ENCODE measurements at places on chromosomes 16 and 17.

GRCh38 chr16:87085441-87085840, 231.8 kb downstream of the C16orf95 start:
- no peak for DNase-seq

- DNase-seq: no peak
Measured at GRCh38 chr17:48726916-48727286, 1.6 kb downstream of the HOXB13 start.

DNA sequence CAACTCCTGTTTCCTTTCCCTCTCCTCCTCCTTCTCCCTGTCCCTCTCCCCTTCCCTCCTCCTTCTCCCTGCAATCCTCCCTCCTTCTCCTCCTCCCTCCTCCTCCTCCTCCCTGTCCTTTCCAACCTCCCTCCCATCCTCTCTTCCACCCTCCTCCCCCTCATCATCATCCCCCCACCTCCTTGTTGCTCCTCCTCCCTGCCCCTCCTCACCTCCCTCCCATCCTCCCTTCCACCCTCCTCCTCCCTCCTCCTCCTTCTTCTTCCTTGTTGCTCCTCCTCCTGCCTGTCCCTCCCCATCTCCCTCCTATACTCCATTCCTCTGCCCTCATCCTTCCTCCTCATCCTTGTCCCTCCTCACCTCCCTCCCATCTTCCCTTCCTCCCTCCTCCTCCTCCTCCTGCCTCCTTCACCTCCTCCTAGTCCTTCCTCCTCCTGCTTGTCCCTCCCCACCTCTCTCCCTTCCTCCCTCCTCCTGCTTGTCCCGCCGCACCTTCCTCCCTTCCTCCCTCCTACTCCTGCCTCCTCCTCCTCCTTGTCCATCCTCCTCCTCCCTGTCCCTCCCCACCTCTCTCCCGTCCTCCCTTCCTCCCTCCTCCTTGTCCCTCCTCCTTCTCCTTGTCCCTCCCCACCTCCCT, 222.5 kb downstream of the IRF8 start:
- no peak for DNase-seq

DNA sequence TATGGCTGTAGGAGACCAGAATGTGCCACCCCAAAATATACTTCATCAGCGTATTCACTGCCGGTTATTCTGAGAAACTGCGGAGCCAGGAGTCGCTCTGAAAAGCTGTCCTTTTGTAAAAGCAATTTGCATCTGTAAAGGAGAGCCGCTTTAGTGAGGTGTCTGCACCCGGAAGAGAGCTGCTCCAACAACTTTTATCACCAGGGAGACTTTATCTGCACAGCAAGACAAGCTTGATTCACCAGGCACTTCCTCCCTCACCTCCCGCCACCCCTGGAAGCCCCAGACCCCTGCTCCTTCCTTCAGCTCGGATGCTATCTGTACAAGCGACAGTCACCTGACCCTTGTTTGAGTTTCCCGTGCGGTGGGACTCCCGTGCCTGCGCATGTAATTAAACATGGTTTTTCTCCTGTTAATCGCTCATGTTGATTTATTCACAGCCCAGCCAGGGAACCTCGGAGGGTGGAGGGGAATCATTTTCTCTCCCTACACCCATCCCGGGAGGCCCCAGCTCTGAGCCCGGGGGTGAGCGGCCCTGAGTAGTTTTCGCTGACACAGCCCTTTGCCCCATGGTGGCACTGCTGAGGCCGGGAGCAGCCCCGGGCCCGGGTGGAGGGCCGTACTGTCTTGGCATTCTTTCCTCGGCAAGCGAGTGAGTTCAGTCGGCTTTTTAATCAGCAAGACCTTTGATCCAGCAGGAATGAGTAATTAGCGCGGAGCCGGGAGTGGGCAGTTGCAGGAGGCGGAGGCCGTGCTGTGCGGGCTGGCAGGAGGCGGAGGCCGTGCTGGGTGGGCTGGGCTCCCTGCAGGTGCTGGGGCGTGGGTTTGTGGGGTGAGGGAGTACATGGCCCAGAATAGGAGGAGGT, 222.7 kb upstream of the CIBAR2 start:
- no peak for DNase-seq

DNA sequence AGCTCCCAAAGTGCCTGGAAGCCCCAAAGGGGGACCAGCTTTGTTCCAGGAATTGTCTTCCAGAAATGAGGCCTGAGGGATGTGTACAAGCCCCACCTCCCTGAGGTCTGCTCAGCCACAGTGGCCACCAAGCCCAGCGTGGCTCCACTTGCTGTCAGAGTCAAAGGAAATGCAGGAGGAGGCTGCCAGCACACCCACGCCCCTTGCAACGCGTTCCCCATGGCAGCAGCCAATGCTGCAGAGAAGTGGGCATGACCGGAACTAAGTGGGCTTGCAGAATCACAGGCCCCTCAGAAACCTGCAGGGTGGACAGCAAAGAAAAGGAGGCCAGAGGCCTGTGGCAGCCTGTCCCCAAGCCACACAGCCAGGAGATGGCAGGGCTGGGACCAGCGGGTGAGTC, 320.8 kb downstream of the FOXL1 start:
- DNase-seq: no peak

GRCh38 chr16:11658896-11659708, 9.2 kb upstream of the SNN start:
- DNase-seq: no peak

DNA sequence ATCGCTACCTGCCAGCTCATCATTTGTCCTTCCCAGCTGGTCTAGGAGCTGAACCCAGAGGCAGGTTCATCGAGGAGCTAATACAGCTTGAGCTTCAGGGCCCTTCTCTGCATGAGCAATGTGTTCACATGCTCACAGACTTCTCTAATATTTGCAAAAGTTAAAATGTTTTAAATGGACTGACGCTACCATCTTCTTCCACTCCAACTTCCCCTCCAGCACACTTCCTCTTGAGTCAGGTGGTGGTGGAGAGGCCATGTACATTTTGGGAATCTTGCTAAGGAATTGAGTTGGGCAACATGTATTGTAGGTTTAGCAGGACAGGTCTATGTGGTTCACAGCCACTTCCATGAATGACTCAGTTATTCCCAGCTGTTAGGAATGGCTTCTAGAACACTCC, 21.6 kb upstream of the RHOT1 start:
- DNase-seq: no peak

DNA sequence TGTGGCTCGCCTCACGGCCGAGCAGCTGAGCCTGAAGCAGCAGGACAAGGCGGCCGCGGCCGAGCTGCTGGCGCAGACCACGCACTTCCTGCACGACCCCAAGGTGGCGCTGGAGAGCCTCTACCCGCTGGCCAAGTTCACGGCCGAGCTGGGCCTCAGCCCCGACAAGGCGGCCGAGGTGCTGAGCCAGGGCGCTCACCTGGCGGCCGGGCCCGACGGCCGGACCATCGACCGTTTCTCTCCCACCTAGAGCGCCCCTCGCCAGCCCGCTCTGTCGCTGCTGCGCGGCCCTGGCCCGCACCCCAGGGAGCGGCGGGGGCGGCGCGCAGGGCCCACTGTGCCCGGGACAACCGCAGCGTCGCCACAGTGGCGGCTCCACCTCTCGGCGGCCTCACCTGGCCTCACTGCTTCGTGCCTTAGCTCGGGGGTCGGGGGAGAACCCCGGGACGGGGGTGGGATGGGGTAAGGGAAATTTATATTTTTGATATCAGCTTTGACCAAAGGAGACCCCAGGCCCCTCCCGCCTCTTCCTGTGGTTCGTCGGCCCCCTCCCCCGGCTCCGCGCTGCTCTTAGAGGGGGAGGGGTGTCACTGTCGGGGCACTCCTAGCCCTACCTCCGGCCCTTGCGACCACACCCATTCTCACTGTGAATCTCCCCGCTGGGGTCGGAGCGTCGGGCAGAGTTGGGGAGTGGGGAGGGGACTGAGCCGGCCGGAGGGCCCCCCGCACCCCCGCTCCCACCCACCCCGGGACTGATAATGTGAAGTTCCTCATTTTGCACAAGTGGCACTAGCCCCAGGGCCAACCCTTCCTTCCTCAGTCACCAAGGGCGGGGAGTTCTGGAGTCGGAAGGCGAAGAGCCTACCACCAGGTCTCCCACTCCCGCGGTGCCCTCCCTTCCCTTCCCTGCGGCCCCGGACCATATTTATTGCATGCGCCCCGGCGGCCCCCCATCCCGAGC, 4.0 kb downstream of the HIC1 start:
- no peak for DNase-seq

DNA sequence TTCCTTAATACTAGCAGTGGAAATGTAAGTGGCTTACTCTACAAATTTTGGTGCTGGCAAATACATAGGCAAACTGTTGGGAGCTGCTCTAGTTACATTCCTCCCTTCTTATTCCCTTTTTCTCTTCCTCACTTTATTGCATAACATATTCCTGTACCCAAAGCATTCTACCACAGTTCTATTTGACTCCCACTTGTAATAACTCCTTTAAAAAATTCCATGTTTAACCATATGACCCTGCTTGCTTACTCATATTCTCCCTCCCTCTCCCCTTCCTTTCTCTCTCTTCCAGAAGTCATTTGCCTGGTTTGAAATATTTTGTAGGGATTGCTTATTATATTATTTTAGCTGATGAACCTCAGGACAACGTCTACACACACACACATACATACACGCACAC, 22.7 kb downstream of the NQO1 start:
- no peak for DNase-seq

DNA sequence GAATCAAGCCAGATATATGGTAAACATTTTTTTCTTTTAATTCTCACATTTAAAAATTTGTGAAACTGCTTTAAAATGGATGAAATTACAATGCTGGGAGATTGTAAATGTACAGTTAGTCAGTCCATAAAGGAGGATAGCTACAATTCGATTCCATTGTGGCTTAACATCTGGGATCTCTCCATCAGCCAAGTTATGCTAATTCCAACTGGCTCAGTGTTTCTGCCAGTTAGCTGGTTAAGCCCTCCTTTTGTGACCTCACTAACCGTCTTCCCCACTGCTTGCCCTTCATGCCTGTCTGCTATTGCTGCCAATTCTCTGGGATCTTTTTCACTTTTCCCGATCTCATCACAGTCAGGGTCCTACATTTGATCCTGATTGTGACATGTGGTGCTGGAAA, 1347.6 kb downstream of the CDH11 start:
- DNase-seq: no peak

GRCh38 chr17:36869856-36870719, 67.2 kb upstream of the LHX1 start:
- DNase-seq: no peak

DNA sequence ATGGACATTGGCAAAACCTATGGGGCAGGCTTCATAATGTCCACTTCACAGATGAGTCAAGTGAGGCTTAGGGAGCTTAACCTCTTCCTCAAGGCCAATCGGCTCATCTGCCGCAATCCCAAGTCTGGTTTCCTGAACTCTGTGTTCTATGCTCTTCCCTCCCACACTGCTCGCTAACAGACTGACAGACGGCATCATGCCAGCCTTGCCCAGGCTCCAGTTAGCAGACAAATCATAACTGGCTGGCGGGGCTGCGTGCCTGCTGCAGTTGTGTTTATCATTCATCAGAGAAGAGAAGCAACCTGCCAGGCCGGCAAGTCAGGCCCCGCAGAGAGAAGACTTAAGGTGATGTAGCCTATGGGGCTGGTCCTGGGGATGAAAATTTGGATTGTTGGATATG, 216.2 kb upstream of the ASIC2 start:
- no peak for DNase-seq

GRCh38 chr17:57739402-57740234, 5.5 kb downstream of the CCDC182 start:
- peak; percentile 31 for DNase-seq

DNA sequence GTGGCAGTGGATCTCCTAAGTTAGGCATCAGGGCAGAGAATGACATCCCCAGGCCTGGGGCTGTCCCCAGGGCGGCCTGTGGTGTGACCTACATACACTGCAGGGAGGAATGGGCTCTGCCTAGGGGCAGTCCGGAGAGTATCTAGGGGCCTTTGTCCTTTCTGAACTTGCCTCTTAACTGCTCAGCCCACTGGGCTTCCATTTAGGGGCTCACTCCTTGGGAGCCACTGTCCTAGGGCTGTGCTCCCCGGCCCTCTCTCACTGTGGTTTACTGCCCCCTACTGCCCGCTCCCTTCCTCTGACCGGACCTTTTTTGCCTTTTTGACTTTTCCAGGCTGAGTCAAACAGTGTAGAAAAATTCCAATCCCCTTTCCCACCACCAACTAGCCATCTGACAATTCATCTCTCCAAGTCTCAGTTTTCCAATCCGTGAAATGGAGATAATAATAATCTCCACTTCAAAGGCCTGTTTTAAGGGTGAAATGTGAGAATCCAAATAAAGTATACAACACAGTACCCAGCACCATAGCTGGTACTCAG, 66.8 kb downstream of the DNAH3 start:
- DNase-seq: peak; percentile 37

DNA sequence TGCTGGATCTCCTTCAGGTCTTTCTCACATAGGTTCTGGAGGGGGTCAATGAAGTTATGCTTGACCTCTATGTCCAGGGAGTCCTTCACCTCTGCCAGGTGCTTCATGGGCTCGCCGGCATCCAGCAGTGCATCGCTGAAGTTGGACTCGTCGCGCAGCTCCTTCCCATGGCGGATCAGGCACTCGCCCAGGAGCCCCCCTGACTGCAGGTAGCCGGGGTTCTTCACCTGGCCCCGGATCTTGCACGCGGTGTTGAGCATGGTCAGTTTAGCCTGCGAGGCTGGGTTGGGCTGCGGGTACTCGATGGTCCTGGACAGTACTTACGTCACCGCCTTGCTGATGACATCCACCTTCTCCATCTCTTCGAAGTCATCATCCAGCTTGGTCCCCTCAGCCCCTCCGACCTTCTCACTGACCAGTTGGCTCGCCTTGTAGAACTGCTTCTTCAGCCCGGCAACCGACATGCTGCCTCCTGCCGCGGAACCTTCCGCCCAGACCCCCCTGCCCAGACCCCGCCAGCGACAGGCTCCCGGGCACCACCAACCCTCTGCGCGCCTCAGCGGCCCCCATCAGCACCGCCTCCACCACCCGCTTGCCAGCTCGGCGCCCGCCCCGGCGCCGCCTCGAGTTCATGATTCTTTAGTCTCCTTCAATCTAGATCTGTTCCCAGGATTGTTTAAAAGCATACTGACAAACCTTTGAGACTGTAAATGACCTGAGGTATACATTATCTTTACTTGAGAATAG, 99.8 kb downstream of the KPNA2 start:
- no peak for DNase-seq

GRCh38 chr17:46046957-46047356, 47.9 kb downstream of the STH start:
- no peak for DNase-seq

GRCh38 chr17:13931800-13932460, 137.4 kb upstream of the COX10 start:
- no peak for DNase-seq

- DNase-seq: no peak
Measured at GRCh38 chr16:67593288-67593687, 31.0 kb downstream of the CTCF start.

GRCh38 chr16:15847611-15848175, 9.1 kb downstream of the MYH11 start:
- no peak for DNase-seq

DNA sequence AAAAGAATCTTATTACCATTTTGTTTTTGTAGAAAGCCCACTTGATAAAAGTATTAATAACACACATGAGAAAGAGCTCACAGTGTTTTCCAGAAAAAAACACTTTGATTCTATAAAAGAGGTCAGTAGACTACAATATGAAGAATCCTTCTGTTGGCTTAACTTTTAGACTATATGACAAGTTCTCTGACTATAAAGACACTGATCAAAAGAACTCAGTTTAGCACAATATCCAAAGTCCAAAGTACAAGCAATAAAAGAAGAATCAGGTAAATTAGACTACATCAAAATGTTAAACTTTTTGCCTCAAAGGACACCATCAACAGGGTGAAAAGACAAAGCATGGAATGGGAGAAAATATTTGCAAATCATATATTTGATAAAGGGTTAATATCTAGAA, 11.2 kb upstream of the SMG1 start:
- no peak for DNase-seq
